Stimulated activated CD8-positive, alpha-beta memory T cell treated with anti-CD3 and anti-CD28 coated beads, Interleukin-7, amount 100 ng/mL, for 4 hours (primary cell): ENCODE measurements at places on chromosomes 6 and 20.

GRCh38 chr6:54690596-54690995, 156.0 kb upstream of the FAM83B start:
- DNase-seq = no peak

GRCh38 chr6:27836783-27837624, 75.2 kb downstream of the OR2B2 start:
- no peak for DNase-seq

DNA sequence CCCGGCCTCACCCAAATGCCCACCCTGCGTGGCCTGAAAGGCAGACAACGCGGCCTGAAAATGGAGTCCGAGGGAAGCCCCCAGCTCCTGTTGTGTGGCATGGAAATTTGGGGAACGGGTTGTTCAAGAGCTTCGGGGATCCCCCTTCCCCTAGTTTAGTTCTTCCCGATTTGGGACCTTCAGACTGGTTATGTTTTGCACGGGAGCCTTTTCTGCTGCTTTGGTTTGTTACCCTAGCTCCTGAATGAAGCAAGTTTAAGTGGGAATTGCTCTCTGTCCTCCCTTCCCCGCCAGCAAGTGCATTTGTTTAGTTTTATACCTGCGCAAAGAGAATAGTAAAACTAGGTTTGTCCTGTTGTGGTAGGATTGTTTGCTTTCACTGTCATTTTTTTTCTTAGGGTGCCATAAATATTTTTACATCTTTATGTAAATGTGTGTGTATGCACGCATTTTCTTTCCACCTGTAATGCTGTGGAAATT, 604 bp downstream of the SH3BGRL2 start:
- DNase-seq = no peak

- DNase-seq = no peak
Observed at GRCh38 chr20:4507288-4507719, 214.4 kb upstream of the PRND start.

GRCh38 chr20:53215166-53215565, 243.0 kb downstream of the TSHZ2 start:
- no peak for DNase-seq

GRCh38 chr6:153758516-153758915, 280.5 kb upstream of the OPRM1 start:
- no peak for DNase-seq

DNA sequence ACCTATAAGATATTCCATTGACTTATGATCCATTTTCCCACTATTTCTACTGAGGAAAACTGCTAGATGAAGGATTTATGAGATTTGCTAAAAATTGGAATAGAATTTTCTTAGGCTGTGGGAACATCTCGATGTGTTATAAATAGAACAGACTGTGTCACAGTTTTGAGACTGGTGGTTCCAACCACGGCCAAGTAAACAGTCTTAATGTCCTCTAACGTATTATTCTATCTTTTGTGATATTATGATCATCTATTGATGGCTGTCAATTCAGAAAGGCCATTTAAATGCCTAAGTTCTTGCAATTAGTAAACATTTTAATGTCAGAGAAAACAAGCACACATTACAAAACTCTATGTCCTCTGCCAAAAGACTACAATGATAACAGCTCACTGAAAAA, 71.5 kb upstream of the PLN start:
- DNase-seq = no peak

DNA sequence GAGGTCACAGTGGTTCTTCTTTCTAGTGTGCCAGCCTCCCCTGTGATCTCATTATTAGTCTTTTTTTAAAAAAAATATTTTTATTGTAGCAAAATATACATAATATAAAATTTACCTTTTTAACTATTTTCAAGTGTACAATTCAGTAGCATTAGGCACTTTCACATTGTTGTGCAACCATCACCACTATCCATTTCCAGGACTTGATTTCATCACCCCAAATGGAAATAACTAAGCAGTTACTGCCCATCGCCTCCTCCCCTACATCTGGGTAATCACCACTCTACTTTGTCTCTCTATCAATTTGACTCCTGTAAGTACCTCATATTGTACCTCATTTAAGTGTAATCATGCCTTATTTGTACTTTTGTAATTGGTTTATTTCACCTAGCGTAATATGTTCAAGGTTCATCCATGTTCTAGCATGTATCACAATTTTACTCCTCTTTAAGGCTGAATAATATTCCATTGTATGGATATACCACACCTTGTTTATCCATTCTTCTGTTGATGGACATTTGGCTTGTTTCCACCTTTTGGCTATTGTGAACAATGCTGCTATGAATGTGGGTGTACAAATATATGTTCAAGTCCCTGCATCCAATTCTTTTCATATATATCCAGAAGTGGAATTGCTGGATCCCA, 68.6 kb upstream of the FYN start:
- no peak for DNase-seq

DNA sequence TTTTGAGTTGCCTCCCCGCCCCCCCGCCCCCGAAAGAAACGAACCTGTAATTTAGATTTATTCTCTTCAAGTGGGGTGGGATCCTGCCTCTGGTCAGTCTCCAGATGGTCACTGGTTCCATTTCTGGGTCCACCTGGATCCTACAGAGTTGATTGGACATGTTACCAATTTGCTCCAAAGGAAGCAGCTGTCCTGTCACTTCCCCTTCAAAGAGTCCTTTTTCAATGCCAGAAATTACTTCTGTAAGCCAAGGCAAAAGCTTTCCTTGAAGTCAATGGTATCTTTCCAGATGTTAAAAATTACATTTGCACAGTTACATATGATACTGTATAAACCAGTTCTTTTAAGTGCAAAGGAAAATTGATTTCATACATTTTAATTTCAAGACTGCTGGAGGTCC, 12.0 kb upstream of the ANKRD60 start:
- no peak for DNase-seq

GRCh38 chr6:18536591-18537055, 149.5 kb downstream of the RNF144B start:
- DNase-seq = no peak

DNA sequence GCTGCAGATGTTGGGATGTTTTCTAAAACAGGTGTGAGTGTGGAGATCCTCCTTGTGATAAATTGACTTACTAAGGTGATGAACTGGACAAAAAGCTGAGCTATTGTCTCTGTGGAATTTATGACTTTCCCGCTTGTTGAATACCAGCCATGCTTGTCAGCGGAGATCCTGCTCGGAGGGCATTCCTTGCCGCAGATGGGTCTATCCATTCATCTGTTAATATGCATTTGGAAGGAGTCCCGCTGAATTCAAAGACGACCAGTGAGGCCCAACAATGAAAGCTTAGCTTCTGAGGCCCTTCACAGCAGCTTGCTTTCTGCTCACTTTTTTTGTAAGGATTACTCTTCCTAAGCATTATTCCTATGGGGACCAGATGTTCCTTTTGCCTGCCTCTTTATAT, 124.9 kb downstream of the TIAM2 start:
- DNase-seq = no peak

- no peak for DNase-seq
Observed at GRCh38 chr6:43749461-43749860, 20.6 kb upstream of the VEGFA start.

GRCh38 chr6:75135450-75135849, 70.4 kb downstream of the COL12A1 start:
- DNase-seq = no peak

DNA sequence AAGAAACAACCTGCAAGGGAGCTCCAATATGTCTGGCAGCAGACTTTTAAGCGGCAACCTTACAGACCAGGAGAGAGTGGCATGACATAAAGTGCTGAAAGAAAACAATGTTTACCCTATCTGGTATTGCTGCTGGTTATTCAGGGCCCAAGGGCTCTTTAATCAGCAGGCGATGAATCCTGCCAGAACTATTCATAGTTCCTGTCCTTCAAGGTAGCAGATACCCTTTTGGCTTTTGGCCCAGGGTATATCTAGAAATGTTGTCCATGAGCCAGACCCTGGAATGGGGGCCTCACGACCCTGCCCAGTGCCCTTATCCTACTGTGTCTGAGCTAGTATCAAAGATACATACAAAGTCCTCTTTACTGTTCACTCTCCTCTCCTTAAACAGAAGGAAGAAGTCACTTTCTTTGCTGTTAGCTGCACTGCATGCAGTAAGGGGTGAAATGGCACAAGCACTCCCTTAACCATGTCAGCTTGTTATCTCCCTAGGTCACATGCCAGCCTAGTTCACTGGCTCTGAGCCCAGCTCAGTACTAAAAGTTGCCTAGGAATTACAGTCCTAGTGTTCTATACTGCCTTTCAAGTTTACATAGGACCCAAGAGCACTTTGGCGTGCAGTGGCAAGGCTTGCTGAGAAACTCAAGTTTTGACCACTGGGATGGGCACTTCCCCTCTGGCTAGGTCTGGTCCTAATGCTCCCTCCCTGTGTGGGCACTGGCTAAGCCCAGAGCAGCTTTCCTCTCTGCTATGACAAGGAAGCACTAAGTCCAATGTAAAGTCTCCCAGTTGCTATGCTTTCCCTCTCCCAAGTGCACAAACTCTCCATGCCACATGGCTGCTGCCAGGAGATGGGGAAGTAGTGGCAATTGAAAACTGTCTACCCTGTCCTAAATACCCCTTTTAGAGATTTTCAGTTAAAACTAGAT, 122.0 kb downstream of the HTR1B start:
- no peak for DNase-seq

DNA sequence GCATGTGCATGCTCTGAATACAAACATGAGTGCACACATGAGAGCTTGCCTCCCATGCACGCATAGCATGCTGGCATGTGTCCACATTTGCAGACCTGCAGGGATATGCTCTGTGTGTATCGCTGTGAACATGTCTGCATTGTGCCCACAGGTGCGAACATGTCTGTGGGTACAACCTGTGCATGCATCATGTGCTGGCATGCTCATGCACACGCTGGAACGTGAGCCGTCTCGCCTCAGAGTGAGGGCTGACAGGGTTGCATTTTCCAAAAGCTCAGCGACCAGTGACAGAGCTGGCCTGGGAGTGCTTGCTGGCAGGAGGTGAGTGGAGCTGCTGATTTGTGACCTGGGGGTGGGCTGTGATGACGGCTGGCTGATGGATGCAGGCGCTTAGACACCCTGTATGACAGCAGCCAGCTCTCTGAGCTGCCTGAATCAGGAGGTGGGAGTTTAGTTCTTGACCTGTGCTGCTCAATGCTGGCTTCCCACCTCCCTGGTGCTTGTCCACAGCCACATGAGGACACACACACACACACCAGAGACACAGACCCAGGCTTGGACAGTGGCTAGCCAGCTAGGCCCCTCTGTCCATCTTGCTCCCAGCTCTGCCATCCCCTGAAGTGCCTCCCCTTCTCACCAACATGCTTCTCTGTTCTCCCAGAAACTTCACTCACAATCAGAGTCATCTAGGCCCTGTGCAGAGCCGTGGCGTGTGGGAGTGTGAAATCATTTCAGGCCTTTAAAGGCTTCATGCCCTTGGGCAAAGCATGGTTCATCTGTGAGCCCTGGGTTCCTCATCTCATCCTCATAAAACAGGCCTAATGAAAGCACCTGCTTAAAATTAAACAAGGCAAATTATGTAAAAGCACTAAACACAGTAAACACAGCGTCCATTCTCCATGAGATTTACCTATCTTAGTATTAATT, 51.4 kb downstream of the CD40 start:
- no peak for DNase-seq

GRCh38 chr20:45788351-45788750, 3.3 kb downstream of the WFDC3 start:
- DNase-seq = no peak
